ENCODE measurements at places on chromosomes 7 and 10.

DNA sequence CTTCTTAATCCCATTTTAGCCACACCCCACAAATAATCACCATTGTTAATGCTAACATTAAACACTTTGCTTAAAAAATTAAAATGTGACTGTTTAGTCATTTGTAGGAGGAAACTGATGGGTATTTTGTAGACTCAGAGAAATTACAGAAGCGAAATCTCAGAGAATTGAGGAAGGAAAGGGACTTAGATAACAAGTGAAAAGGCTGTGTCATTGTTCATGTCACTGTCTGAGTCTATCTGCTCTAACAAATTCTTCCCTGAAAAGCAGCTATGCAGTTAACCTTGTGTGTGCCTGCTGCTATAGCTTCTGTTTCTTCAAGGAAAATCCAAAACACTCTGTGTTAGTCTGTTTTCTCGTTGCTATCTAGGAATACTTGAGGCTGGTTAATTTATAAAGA lies 40.9 kb upstream of the PLXDC2 start:
- DNase-seq, result no peak

- DNase-seq, result no peak
Measured at GRCh38 chr10:77101341-77101740, 536.3 kb downstream of the KCNMA1 start.

- no peak for DNase-seq
Measured at GRCh38 chr10:112812586-112812985, 137.5 kb upstream of the TCF7L2 start.

DNA sequence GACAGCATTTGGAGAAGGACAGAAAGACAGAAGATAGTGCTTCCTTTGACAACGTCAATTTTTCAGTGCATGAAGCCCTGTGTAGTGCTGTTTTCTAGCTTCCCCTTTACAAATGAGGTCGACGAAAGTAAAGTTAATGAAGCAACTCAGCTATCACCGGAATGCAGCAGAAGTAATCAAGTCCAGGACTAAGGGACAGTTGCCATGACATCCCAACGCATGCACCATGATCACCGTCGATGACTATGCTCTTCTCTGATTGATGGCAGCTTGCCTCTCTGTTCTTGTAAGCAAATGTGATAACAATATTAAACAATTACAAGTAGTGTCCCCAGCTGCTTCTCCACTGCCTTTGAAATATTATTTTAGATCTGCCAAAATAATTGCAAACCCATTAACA lies 205.8 kb downstream of the FRMD4A start:
- DNase-seq, result no peak

DNA sequence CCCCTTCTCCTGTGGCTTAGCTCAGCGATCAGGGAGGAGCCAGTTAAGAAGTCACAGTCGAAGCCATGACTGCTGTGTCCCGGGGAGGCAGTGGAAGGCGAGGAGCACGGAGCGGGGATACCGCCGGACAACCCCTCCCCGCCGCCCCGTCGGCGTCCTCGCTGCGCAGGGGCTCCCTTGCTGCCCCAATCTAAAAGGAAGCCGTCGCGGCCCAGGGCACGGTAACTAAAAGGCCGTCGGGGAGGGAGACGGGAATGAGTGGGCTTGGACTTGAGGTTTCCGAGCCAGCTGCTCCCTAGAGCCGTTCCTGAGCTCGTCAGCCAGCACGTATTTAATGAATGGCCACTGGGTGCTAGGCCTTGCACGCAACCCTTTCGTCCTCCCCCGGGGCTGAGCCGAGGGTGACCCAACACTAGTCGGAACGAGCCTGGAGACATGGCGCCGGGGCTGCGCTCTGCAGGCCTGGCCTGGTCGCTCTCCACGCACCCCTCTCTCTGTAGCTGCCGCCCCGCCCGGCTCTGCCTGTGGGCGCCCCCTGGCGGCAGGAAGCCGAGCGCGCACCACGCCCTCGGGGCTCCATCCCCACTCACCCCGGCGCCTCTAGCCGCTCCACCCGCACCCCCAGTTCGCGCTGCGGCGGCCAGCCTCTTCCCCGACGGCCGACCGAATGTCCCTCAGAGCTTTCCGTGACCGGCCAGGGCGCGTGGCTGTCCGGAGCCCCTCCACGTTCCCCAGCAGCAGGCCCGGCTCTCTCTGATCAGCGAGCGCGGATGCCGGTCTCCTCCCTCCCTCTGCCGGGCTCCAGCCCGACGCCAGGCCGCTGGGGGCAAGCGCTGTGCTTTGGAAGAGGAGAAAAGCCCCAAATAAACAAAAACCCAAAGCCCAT lies 29.3 kb upstream of the KCNK18 start:
- peak; percentile 68 for DNase-seq

GRCh38 chr10:107924458-107924857 lies 760.0 kb upstream of the SORCS1 start:
- no peak for DNase-seq

GRCh38 chr10:89073719-89074118 lies 83.1 kb downstream of the FAS start:
- DNase-seq, result no peak

DNA sequence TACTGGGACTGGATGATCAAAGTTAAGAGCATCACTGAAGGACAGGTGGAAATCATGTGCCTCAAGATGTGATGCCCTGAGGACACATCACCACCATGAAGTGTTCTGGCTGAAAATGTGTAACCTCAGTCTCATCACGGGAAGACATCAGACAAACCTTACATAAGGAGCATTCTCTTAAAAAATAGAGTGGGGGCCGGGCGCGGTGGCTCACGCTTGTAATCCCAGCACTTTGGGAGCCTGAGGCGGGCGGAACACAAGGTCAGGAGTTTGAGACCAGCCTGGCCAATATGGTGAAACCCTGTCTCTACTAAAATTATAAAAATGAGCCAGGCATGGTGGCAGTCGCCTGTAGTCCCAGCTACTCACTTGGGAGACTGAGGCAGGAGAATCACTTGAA lies 65.6 kb downstream of the LOXL4 start:
- DNase-seq, result no peak

GRCh38 chr10:75395066-75395931 lies 6.3 kb downstream of the ZNF503 start:
- DNase-seq, result no peak

- no peak for DNase-seq
Measured at GRCh38 chr7:23473844-23474093, 3.5 kb upstream of the IGF2BP3 start.

DNA sequence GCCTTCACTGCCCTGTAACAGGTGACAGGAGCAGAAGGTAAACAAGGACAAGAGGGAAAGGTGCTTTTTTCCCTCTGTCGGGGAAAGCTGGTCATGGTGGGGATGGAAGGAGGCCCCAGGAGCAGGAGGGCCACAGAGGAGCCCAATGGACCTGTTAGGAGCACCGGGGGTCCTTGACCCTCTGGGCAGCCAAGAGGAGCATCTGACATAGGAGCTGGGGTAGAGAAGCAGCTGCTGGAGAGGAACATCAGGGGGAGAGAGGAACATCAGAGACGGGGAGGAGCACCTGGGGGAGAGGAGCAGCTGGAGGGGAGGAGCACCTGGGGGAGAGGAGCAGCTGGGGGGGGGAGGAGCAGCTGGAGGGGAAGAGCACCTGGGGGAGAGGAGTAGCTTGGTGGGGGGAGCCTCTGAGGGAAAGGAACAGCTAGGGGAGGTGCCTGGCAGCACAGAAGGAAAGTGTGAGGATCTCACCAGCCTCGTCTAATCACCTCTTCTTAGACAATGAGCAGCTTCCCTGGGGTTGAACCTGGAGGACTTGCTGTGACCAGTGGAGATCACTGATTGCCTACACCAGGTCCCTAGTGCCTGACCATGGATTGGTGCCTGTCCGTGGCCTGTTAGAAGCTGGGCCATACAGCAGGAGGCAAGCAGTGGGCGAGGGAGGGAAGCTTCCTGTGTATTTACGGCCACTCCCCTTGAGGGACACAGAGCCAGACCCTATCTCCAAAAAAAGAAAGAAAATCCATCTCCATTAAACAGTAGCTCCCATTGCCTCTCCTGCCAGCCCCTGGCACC lies 37.6 kb downstream of the JAKMIP3 start:
- no peak for DNase-seq

DNA sequence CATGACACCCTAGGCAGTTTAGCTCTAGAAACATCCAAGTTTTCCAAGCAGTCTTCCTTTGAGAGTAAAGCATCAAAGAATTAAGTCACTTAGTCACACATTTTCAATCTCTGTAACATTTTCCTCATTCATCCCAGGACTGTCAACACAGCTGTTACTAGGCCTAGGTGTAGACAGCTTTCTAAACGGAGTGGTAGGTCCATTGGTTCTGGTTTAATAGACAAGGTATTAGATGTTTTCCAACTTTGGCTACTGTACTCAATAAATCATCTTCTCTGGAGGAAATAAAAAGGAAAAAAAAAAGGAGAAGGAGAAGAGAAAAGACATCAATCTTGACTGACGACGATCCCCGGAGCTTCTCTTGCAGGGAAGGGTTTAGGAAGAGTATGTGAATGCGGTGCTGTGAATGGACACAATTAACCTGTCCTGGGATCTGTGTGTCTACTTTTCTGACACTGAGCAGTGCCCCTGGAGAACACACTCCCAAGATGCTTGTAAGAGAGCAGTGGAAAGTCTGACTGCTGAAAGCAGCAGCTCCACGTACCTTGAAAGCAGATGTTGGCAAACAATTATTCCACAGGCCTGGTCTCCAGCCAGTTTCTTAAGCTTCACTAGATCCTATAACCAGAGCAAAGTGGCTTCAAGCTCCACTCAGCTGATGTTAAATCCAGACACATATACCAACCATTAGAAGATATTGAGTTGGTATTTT lies 59.1 kb downstream of the CXCL12 start:
- DNase-seq, result no peak

GRCh38 chr10:84214046-84214572 lies 11.2 kb downstream of the LRIT2 start:
- no peak for DNase-seq

DNA sequence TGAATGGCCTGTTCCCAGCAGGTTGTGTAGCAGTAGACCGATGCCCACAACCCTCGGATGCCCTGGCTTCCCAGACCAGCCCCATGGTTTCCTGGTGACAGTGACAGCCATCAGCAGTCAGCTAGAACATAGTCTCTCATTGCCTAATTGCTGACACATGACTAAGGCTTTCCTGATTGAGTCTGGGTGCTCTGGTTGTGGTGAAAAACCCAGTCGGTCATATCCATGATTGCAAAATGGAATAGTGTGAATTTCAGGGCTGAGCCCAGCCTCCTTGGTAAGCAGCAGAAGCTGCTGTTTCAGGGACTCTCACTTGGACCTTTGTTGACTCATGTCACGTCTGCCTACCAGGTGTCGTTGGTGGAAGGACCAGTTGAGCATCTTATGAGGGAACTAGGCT lies 36.6 kb downstream of the POR start:
- no peak for DNase-seq

- DNase-seq, result no peak
Measured at GRCh38 chr10:59037506-59037905, 138.9 kb upstream of the PHYHIPL start.

GRCh38 chr10:106705681-106706100 lies 458.8 kb downstream of the SORCS1 start:
- DNase-seq, result peak; percentile 10

DNA sequence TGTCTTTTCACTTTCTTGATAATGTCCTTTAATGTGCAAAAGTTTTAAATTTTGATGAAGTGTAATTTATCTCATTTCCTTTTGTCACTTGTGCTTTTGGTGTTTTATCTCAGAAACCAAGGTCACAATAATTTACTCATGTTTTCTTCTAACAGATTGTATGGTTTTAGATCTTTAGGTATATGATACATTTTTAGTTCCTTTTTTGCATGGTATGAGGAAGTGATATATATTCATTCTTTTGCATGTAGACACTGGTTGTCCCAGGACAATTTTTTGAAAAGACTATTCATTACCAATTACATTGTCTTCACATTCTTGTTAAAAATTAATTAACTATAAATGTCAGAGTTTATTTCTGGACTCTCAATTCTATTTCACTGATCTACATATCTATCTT lies 39.8 kb upstream of the GPR22 start:
- no peak for DNase-seq

DNA sequence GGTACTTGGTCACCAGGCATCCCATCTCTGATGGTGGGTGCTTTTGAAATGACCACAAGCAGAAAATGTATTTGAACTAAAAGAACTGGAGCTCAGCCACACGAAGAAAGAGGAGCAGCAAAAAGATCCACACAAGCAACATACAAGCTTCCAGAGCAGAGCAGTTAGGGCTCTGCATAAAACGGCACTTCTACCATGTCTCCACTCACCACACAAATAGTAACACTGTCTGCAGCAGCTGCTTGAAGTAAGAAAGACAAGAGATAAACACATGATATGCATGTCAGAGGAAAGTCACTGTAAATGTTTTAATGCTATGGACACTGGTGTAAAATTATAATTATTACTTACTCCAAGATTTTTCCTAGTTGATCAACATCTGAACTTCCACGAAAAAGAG lies 32.5 kb upstream of the FAM133B start:
- DNase-seq, result no peak

DNA sequence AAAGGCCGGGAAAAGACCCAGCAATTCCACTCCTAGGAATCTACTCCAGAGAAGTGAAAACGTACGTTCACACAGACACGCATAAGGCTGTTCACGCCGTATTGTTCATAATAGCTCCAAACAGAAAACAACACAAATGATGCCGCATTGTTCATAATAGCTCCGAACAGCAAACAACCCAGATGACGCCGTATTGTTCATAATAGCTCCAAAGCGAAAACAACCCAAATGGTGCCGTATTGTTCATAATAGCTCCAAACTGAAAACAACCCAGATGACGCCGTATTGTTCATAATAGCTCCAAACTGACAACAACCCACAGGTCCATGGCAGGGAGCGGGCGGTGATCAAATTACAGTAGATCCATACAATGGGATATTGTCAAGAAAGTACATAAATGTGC lies 85.2 kb upstream of the DNAAF5 start:
- DNase-seq, result no peak

- DNase-seq, result no peak
Measured at GRCh38 chr7:128743112-128743772, 4.1 kb downstream of the CALU start.

- no peak for DNase-seq
Measured at GRCh38 chr10:88505680-88506215, 77.4 kb downstream of the RNLS start.

GRCh38 chr10:96417441-96417840 lies 58.6 kb upstream of the OPALIN start:
- DNase-seq, result no peak

DNA sequence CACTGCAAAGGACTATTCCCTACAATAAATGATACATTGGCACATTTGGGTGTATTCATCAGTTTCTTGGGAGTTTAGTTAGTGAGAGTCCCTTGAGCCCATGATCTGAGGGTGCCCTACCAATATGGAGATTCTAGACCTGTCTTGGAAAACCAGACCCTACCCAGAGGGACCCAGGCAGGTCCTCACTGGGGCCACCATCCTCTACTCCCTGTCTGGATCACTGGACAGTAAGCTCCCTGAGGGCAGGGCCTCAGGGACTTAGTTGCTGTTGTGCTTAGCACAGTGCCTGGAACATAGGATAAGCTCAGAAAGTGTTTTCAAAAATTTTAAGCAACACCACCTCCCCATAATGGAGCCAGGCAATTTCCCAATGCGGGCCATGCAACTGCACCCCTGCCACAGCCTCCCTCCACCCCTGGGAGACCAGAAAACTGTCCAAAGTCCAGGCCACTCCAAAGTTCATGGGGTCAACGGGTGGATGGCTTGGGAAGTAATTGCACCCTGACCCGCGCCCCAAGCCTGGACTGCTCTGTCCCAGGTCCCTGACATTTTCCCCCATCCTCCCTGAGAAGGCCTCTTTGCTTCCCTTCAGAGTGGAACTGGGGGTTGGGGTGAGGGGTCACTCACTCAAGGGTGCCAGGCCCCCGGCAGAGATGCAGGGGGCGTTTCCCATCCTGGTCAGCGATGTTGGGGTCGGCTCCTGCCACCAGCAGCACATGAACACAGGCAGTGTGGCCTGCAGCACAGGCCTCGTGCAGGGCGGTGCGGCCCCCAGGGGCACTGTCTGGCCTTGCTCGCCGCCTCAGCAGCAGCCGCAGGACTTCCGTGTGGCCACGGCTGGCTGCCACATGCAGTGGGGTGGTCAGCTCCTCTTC lies 1.0 kb downstream of the ASB10 start:
- DNase-seq, result no peak
